ENCODE measurements at places on chromosomes 12 and 14.
A peak's percentile ranks its signal among the peaks of the same experiment; 100 is the strongest.

DNA sequence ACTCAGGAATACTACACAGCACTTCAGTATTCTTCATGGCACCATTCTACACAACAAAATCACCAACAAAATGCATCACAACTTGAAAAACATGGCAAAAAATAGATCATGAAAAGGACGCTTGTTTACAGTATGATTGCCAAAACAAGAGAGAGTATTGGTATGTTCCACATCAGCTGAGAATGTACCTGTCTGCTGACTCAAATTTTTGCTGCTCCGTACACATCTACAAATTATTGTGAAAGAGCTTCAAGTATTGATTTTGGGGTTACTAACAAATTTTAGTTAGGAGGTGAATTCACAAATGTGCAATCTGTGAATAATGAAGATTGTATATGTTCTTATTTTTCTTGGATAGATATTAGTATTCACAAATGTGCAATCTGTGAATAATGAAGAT lies 105.4 kb downstream of the GPHN start:
- no peak for DNase-seq

DNA sequence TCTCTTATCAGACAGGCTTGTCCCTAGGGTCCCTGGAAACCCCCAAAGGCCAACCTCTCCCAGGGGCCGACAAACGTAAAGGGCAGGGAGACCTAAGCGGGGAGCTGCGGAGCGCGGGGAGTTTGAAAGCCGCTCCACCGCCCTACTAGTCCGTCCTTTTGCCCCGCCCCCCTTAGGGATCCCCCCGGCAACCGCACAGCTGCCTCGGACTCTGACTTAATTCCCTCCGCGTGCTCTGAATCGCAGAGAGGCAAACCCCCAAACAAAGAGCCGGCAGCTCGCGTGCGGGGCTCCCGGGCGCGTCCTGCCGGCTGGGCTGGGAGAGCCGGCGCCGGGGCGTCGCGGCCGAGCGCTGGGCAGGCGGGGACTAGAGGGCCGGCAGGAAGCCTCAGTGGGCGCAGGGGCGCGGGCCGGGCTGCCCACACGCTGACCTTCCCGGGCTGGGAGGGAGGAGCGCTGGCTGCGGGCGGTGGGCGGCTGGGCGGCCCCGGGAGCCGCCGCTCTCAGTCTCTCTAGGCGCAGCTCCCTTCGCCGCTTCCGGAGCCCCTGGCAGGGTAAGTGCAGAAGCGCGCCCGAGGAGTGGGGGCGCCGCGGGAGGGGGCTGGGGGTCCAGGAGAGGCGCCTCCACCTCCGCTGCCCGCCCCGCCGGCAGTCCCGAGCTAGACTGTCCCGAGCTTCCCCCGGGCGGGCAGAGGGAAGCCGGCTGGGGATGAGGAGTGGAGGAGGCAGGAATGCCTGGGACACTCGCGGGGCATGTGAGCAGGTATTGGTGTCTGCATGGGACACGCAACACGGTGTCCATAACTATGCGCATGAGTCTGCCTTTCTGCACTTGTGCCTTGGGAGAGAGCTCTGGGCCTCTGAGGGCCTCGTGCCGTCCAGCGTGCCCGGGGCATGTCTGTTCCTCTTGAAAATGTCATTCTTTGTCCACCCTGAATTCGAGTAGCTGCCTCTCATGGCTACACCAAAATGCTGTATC lies at the start of gene TSPAN11:
Gene TSPAN11, plus strand, starts transcription at position 506 of the 979 bp plus-strand sequence. CDS start 27,244 bp downstream, outside the sequence.
- DNase-seq = no peak

GRCh38 chr14:59155886-59156285 lies 32.6 kb upstream of the DAAM1 start:
- DNase-seq = no peak

DNA sequence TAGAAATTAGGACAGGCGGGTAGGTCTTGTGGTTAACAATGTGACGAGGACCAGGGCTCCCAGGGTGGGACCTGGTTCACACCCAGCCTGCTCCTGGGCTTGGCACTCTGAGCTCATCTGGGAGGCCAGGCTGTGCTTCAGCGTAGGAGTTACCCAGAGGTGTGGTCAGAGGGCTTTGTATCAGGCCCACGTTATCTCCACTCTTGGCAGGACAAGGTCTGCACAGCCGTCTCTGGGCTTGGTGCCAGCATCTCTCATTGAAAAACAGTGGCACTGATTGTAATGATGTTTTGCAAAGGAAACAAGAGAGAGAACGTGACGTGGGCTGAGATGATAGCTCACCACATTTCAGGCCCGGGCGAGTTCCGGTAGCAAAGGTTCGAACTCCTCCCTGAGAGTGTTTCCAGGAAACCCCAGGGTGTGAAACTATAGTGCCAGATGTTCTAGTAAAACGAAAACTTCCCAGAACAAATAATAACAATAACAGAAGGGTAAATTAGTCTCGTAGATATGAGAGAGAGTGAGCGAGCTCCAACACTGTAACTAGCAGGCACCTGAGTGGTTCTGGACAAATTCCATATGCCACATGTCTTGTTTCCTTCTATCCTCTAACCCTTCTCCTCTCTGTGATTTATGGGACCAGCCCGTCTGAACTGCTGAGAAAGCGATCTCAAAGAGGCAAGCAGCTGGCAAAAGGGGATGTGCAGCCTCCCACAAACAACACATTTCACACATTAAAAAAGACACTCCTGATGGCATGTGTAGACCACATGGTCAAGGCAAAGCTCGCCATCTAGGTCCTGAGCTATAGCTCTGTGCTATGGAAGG lies 227.3 kb downstream of the KTN1 start:
- peak; percentile 36 for DNase-seq

GRCh38 chr12:45713078-45713477 lies 16.4 kb upstream of the ARID2 start:
- no peak for DNase-seq

DNA sequence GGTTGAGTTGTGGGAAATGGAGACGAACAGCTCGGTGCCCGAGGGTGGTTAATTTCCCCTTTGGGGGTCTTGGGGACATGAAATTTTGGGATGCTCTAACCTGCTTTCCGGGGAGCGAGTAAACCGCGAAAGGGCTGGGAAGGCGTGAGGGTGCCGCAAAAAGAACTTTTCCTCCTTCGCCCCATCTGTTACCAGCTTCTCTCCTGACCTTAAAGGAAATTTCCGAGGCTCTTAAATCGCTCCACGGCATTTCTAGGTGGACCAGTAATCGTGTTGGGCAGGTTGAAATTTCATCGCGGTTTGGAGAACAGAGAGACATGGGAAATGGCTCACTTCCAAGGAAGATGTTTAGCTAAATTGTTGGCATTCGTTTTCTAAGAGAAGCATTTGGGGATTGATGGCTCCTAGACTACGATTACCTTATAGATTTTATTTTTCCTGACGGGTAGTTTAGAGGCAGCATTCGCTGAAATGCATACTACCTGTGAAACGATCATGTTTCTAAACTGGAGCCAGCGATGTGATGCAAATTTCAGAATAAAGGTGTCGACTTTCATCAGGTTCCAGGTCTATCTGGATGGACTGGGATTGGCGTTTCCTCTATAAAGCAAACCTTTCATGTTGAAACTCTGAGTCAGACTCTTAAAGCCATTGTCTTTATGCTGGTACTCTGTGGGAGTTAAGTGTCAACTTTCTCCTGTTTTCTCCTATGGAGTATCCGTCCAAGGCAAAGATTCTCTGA lies 414.5 kb downstream of the PCNX1 start:
- no peak for DNase-seq

DNA sequence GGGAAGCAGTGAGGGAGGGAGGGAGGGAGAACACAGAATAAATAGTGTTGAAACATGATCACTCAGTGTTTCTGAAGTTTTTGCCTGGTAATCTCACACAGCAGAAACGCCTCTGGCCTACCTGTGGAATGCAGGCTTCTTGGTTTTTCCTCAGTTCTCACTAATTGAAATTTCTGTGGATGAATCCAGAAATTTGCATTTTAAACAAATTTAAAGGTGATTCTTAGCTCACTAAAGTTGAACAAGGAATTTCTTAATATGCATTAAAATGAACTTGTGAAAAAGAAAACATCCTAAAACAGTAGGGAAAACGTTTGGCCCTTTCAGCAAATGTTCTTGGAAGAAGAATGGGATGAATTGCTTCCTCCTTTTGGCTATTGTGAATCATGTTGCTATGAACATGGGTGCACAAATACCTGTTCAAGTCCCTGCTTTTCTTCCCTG lies 1.4 kb downstream of the RNASE9 start:
- DNase-seq = no peak

DNA sequence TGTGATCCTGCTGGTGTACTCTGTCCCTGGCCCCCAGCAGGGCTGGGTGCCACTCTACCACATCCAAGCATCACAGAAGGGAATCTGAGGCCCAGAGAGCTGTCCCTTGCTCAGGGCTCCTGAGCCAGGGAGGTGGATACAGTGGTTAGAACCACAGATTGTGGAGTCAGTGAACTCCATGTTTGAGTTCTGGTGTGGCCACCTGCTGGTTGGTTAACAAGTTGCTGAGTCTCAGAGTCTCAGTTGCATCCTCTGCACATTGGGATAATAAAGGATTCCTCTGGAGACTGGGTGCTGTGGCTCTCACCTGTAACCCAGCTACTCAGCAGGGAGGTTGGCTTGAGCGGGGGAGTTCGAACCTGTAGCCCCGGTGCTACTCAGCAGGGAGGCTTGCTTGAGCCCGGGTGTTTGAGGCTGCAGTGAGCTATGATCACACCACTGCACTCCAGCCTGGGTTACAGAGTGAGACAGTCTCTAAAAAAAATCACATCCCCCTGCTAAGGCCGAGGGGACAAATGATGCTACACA lies 39.4 kb downstream of the MVK start:
- DNase-seq = no peak

- no peak for DNase-seq
These were observed 286.7 kb upstream of the CRY1 start for GRCh38 chr12:107379852-107380567.

DNA sequence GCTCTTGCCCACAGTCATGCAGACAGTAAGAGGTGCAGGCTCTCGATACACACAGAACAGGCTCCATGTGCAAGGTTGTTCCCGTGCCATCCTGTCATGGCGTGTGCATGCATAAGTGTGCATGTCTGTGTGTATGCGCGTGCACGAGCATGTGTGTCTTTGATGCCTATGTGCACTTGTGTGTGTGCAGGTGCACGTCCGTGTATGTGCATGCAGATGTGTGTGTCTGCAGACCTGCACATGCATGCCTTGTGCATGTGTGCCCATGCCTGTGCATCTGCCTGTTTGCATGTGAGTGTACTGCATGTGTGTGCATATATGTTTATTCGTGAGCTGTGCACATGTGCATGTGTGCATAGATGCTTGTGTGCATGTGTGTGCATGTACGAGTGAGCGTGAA lies 309.8 kb downstream of the TMEM121 start:
- no peak for DNase-seq

DNA sequence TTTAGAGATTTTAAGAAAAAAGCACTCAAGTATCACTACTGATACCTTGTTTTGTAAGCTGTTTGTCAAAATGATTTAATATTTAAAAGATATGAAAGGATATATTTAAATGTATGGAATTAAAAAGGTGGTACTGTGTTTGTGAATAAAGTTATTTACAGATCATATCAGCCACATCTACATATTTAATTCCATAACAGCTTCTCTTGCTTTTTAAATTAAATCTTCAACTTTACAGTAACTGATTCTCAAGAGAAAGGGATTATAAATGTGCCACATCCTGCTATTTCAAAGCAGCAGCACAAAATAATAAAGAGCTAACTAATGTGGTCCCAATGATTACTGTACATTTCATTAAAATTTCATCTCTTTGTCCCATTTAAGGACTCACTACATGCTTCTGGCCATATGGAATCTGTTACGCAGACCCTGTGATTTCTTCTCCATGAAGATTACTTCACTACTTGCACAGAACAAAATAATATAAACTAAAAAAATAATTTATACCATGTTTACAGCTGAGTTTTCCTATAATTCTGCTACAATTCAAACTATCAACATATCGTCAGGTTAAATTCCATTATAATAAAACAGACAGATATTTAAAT lies 117.8 kb downstream of the MED13L start:
- no peak for DNase-seq

DNA sequence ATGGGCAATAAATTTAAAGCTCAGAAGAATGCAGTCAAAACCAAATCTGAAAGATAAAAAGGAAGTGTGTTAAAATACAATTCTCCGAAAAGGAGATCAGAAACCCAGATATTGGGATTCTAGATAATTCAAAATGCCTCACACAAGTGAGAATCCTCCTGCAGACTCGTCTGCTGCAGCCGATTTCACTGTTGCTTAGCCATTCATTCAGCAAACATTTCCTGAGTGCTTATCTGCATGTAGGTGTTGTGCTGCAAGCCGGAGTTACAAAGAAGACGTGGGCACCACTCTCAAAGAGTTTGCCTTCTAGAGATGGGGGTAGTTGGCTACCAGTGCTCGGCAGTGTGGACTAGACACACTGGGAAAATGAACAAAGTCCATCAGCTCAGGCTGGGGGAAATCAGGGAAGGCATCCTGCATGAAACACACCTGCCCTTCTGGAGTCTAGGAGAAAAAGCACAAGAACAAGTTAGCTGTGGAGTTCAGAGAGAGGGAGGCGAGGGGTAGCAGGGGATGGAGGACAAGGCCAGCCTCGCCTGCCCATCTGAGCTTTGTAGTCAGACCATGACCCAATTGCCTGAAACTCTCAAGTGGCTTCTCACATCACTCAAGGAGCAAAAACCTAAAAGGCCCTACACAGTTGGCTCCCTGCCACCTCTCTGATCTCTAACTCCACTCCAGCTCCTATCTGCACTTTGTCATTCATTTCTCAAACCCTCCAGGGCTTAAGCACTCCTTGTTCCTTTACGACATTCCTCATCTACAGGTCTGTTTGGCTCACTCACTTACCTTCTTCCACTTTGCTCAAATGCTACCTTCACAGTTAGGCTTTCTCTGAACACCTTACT lies 310.0 kb upstream of the DDHD1 start:
- DNase-seq = no peak

DNA sequence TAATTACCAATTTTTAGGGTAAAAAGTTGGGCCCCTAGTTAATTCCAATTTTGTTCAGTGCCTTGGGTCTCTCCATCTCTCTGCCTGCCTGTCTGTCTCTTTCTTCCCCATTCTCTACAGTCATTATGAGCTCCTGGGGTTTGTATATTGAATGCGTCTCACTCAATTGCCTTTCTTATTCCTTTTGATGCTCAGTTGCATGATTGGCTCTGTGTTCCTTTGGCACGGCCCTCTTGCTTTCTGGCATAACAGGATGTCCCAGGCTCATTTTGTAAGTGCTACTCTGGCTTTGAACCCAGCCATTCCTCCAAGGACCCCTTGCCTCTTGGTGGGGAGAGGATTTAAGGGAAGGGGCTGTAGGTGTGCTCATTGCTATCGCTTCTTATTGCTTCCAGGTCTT lies 35.6 kb downstream of the ZNF664 start:
- no peak for DNase-seq

DNA sequence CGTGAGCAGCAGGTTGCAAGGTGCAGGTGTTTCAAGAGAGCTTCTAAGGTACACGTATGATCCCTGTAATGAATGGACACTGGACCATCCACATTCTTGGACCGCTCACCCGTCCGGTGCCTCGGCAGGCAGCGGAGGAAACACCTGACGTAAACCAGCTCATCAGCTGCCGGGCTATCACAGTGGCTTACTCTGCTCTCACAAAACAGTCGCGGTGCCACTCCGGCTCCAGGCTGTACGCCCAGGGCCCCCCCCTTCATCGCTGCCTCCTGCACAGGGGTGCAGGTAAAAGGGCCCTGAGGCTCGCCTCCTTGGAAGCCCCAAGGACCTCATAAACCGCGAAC lies 436 bp downstream of the VPS33A start:
- no peak for DNase-seq

- DNase-seq = no peak
These were observed 146.0 kb upstream of the IFNG-AS1 start for GRCh38 chr12:67843257-67843656.

Measured in hematopoietic multipotent progenitor cell treated with erythropoietin and hydrocortisone succinate and interleukin-3 and kit ligand, for 15 days (in vitro differentiated cells).